ENCODE measurements at places on chromosomes 1 and 21.

DNA sequence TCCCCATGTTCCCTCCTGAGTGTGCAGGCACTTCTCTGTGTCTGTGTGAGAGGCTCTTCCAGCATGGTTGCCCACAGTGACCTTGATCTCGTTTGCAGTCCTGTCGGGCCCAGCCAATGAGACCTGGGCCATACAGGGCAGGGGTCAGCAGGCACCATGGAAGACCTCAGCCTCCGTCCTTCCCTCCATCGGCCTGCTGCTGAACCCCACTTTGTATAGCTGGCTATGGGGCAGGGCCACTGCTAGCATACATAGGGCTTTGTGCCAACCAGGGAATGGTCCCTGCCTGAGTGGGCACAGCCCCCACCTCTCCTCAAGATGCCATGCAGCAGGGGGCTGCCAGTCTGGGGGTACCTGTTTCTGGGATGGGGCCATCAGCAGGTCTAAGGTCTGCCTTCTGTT is 3.8 kb downstream of the C1orf35 start:
- no peak for DNase-seq

- DNase-seq, result no peak
These were observed 104.5 kb downstream of the ZP4 start for GRCh38 chr1:237786066-237786719.

DNA sequence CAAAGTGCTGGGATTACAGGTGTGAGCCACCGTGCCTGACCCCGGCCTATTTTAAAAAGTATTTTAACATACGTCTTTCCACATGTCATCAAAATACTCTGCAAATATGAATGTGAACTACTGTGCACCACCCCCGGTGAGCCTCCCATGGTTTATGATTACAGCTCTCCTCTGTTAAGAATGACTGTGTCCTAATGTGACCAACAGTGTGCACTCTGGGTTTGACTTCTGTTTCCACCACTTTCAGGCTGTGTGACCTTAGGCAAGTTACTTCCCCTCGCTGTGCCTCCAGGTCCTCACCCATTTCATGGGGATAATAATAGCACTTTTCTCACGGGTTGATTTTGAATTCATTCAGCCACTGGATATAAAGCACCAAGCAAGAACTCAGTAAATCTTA is 14.7 kb downstream of the AMPD2 start:
- no peak for DNase-seq

DNA sequence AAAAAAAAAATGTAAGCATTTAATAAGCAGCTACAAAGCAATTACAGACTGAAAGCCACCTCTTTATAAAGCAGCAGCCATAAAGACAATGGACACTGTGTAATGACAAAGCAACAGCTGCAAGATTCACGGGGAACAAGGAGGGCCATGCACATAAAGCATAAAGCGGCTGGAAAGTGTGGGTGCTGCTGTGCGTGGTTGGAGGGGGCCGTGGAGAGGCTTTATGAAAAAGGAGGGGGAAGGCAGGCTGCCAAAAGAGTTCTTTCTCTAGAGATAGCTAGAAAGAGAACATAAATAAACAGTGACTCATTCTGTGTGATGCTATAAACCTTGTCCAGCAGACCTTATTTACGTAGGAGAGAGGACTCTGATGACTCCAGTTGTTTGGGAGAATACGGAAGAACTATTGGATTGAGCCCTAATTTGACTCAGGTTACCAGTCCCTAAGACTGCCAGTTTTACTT is 49.3 kb downstream of the ADAMTS1 start:
- DNase-seq, result no peak

DNA sequence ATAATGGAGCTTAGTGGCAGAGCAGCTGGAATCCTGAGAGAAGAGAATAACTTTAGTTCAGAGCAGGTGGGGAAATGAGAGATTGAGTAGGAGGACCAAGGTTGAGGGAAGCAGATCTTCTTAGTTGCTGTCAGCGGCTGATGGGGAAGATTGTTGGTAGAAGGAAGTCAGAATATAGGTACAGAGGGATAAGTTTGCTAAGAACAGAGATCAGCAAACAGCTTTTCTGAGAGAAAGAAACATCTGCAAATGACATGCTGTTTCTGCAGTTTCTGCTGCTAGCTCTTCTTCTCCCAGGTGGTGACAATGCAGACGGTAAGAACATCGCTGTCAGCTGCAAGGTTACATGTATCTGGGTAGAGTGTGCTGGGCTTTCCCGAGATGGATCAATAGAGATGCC is at the start of gene CD1C:
Gene CD1C, plus strand, starts transcription at position 113 of the 400 bp plus-strand sequence. Its CDS starts 142 bp downstream, at position 255.
- no peak for DNase-seq

GRCh38 chr1:232786845-232787455 is 18.3 kb upstream of the MAP10 start:
- DNase-seq, result no peak

GRCh38 chr1:202306535-202307345 is 35.0 kb downstream of the UBE2T start:
- no peak for DNase-seq

DNA sequence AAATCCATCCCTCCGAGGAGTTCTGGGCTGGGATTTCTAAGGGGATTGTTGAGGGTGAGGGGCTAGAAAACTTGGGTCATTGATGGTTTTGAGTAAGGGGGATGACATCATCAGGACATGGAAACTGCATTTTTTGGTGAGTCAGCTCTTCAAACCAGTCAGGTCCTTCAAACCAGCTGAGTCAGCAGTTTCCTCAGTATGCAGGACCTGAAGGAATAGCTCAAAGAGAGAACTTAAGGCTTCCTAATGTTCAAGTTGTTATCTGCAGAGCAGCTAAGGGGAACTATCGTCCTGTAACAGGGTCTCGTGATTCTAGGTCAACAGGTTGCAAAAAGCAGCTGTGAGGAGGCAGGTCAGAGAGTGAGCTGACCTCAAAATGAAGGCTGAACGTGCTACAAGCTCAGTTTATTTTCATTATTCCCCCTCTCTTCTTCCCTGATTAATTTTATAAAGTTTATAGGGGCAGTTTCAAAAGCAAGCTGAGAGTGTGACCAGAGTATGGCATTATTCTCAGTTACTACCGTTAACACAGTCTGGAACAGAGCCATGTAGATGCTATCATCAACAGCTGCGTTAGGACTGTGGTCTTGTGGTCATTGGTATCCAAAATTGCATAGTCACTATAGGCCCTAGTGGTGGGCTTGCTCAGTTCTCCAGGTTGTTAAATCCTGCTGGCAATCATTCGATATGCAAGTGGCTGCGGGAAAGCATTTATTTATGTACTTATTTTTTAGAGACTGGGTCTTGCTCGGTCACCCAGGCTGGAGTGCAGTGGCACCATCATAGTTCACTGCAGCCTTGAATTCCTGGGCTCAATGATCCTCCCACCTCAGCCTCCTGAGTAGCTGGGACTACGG is 10.7 kb upstream of the SDC3 start:
- no peak for DNase-seq

DNA sequence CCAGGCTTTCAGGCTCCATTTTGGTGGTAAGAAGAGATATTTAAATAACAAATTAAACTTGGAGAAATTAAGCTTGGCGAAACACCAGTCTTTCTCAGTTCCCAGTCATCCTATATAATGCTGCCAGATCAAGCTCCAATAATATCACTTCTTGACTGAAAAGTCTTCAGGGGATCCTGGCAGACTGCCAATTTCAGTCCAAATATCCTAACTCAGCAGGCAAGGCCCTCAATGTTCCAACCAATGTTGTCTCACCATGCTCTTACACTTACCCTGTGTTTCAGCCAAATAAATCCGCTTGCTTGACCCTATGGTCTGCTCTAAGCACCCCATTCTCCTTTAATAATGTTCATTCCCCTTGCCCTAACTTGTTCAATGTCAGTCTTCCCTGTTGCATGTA is 39.9 kb upstream of the BCL10 start:
- DNase-seq, result no peak

GRCh38 chr1:36108314-36108713 is 16.7 kb downstream of the COL8A2 start:
- no peak for DNase-seq

- DNase-seq, result peak; percentile 53
These were observed 4.2 kb downstream of the TFAP2E start for GRCh38 chr1:35577071-35577998.

- peak; percentile 34 for DNase-seq
These were observed 3.8 kb downstream of the IRF2BP2 start for GRCh38 chr1:234605983-234606783.

DNA sequence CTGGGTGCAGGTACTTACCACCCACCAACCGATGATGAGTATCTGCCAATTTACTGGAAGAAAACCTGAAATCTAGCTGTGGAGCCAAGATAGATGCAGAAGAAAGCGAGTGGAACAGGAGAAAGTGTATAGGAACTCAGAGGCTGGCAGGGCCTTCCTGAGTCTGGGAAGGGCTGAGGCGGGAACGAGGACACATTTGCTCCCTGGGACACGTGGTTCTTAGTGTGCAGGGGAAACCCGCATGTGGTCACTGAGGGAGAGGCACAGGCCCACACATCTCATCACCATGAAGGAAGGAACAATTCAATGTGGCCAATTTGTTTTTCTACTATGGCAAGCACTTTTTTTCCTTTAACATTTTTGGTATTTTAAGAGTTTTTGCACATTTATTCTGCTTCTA is 8.2 kb downstream of the RYR2 start:
- no peak for DNase-seq

DNA sequence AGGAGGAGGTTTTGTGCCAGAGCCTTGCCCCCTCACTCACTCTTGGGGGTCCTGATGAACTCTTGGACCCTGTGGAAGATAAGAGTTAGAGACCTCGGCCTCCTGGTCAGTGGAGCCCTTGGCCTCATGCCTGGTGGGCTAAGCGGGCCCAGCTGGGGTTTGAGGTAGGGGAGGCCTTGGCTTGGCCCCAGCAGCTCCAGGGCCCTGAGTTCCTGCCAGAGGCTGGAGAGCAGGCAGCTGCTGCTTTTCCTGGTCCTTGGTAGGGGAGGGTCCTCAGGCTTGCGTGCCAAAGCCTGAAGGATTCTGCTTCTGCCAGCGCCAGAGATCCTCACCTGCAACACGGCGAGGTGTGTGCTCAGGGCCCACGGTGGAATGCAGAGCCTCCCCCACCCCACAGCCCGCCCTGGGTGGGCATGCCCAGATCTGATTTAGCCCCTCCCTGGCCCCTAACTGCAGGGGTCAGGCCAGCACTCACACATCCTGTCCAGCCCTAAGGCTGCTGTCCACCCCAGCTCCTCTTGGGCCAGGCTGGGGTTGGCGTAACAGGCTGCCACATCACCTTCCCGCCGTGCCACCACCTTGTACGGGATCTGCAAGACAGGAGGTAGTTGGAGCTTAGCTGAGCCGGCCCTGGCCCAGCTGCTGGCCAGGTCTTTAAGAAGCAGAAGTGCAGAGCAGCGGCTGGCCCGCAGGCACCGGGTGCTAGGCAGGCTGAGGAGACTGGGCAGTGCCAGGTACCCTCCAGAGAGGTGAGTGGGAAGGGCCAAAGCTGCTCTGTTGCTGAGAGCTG is 4.7 kb downstream of the GALE start:
- no peak for DNase-seq

GRCh38 chr1:65001231-65001792 is 35.0 kb upstream of the JAK1 start:
- peak; percentile 59 for DNase-seq

DNA sequence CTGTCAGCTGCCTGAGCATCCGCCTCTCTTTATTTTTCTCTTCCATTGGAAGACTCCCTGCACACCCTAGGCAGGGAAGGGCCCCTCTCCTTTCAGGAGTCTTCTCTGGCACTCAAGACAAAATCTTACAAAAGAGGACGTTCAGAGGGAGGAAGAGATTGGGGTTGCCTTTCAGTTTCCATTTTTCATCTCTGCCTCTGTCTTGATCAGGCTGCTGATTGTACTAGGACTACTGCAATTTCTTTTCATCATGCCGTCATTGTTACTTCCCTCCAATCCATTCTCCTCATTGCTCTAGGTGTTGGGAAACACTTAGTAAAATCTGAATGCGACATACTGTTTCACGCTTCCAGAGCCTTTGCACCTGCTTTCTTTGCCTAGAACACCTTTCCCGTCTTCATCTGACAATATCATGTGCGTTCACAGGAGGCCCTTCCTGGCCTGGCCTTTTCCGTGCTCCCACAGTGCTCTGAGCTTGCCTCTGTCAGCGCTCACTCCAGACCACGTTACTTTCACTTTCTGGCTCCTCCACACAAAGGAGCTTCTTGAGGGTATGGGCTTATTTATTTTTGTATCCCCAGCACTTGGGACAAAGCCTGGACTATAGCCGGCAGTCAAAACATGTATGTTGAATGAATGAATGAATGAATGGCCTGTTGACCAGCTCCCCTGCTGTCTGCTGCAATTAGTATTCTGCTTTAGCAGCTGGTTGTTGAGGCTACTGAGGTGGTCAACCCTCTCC is 10.9 kb downstream of the LRRC71 start:
- DNase-seq, result no peak

GRCh38 chr1:82225421-82226185 is 424.9 kb downstream of the ADGRL2 start:
- no peak for DNase-seq

- DNase-seq, result no peak
These were observed 352.5 kb downstream of the HHAT start for GRCh38 chr1:210681158-210681557.

DNA sequence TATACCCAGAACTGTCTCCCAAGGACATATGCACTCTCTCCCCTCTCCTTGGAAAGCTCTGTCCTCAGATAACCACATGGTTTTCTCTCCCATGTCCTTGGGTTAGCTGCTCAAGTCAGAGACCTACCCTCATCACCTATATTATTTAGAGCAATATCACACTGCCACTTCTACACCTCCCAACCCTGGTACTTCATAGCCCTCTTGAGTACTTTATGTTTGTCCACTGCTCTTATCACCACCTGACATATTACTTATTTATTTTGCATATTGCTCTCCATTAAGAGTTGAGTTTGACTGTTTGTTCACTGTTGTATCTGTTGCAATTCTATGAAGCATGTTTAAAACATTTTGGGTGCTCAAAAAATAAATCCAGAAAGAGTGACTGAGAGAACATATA is 126.3 kb upstream of the ATP1B1 start:
- no peak for DNase-seq

DNA sequence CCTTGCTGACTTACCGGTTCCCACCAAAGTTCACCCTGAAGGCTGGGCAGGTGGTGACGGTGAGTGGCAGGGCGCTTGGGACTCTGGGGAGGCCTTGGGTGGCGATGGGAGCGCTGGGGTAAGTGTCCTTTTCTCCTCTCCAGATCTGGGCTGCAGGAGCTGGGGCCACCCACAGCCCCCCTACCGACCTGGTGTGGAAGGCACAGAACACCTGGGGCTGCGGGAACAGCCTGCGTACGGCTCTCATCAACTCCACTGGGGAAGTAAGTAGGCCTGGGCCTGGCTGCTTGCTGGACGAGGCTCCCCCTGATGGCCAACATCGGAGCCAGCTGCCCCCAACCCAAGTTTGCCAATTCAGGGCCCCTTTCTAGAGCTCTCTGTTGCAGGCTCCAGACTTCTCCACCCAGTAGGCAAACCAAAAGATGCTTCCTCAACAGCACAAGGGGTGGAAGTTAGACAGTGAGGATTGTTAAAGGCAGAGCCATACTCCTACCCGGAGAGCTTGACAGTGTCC is 16.4 kb upstream of the SEMA4A start:
- DNase-seq, result no peak

All from effector memory CD4-positive, alpha-beta T cell (primary cell).